ENCODE measurements at places on chromosomes 16 and 17. TPM values are rescaled to one million over a fixed set of nuclear protein-coding genes. Genes with fewer than 3 reads are reported as not detected.
A peak's percentile ranks its signal among the peaks of the same experiment; 100 is the strongest.

GRCh38 chr16:50499254-50499653 is 48.9 kb upstream of the NKD1 start:
- no peaks in the 10 kb centered on the region for H3K27me3 ChIP-seq
- H3K4me3 ChIP-seq: no peak overlapping the region
- H3K36me3 ChIP-seq: peaks cover 2% of the 10 kb centered on the region

- H3K27me3 ChIP-seq: no peaks in the 10 kb centered on the region
- peaks cover 6% of the 10 kb centered on the region for H3K36me3 ChIP-seq
- H3K27ac ChIP-seq: no peak overlapping the region
- H3K4me1 ChIP-seq: no peaks in the 10 kb centered on the region
Observed at GRCh38 chr16:87416826-87417527, 24.8 kb downstream of the MAP1LC3B start.

DNA sequence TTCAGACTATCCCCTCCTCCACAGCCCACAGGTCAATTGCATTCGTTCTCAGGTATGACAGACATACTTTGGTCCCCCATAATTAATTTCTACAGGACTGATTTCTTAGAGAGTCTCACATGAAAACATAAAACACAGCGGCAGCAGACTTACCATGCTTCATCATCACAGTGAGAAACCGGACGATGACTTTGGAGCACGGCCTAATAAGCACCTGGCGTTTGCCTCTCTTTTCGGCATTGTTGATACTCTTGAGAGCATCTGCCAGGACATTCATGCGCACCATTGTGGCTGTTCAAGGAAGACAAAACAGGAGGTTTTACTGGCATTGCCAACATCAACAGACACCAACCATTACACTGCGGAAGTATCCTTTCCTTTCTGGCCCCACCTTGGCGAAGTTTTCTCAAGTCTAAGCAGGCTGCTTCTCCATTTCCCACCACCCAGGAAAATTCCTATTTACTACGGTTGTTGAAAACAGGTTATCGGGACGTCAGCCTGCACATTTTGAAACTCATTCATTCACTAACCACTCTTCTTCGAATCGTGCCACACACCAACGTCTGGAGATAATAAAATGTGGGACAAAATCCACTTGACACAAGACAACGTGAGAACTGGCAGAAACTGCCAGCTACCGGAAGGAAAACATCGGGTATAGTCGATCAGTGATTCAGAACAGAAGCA is 1.2 kb downstream of the RPS15A start:
- peaks cover 22% of the 10 kb centered on the region for H3K36me3 ChIP-seq
- H3K4me1 ChIP-seq: peaks cover 59% of the 10 kb centered on the region
- no peak for DNase-seq
- H3K27ac ChIP-seq: peak overlapping the region; percentile 96

Gene KRTAP1-1
- total RNA-seq: not detected

Gene TRIM16
- total RNA-seq: 5.2 TPM

Gene HBA2
- total RNA-seq: not detected

GRCh38 chr17:72869630-72870029 is 222.9 kb downstream of the SLC39A11 start:
- peaks cover 2% of the 10 kb centered on the region for H3K36me3 ChIP-seq
- H3K27me3 ChIP-seq: no peaks in the 10 kb centered on the region
- H3K4me3 ChIP-seq: no peak overlapping the region
- peaks cover 3% of the 10 kb centered on the region for H3K4me1 ChIP-seq
- H3K27ac ChIP-seq: peak overlapping the region; percentile 49

Measured in T-helper 17 cell (primary cell).